ENCODE measurements at places on chromosomes 13 and 19. TPM values are rescaled to one million over a fixed set of nuclear protein-coding genes. Genes with fewer than 3 reads are reported as not detected.

The GMIP gene
- 4.1 TPM for total RNA-seq

The ERICH6B gene
- not detected for total RNA-seq

The SLC7A10 gene
- not detected for total RNA-seq

The SIX5 gene
- total RNA-seq: 64.4 TPM

The CEACAM7 gene
- total RNA-seq: not detected

The TMPRSS9 gene
- 0.23 TPM for total RNA-seq

The ZNF577 gene
- 29.3 TPM for total RNA-seq

The FXYD3 gene
- total RNA-seq: not detected

The ZNF491 gene
- 2.2 TPM for total RNA-seq

The TNFSF13B gene
- total RNA-seq: 0.88 TPM

Measured in ovary (tissue), 10 donors.